ENCODE measurements at places on chromosomes 7 and 10.

DNA sequence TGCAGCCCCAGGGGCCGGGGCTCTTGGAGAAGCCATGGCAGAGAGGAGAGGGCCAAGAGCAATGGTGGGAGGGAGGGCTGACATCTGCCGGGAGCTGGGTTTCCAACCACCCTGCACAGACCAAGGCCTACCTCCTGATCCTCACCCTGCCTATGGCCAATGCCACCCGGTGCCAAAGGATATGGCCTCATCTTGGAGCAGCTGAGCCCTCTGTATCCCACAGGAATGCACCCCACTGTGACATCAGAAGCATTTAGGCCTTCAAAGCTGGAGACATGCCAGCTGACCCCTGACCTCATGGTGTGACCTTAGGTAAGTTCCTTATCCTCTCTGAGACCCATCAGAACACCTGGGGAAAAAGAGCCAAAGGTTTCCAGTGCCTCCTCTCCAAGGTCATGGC lies 113.6 kb upstream of the ZMIZ1 start:
- no peaks in the 10 kb centered on the region for H3K27me3 ChIP-seq
- no peak overlapping the region for H3K27ac ChIP-seq
- H3K4me1 ChIP-seq: peaks cover 17% of the 10 kb centered on the region
- DNase-seq: no peak
- H3K36me3 ChIP-seq: no peaks in the 10 kb centered on the region

DNA sequence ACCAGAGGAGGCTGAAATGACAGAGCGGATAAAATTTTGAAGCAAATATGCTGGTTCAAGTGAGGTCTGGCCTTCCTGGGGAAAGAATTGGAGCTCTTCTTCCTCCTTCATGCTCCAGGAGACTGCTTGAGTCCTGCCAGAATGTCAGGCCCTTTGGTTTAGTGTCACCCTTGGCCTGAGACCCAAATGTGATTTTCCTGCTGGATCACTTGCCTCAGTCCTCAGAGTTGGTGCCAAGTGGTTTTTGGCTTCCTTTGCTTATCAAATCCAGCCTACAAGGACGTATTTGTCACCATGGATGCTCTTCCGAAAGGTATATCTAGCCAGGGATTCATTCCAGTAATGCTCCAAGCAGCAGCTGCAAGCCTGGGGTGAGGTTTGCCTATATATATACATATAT lies 118.4 kb downstream of the PLPP4 start:
- H3K4me1 ChIP-seq: no peaks in the 10 kb centered on the region
- no peaks in the 10 kb centered on the region for H3K27me3 ChIP-seq
- no peaks in the 10 kb centered on the region for H3K36me3 ChIP-seq
- no peak for DNase-seq
- H3K4me3 ChIP-seq: no peak overlapping the region

GRCh38 chr10:103833731-103834365 lies 21.5 kb downstream of the SH3PXD2A start:
- H3K4me3 ChIP-seq: no peak overlapping the region
- no peaks in the 10 kb centered on the region for H3K36me3 ChIP-seq
- H3K27ac ChIP-seq: peak overlapping the region; percentile 62
- no peaks in the 10 kb centered on the region for H3K27me3 ChIP-seq
- H3K4me1 ChIP-seq: peaks cover 26% of the 10 kb centered on the region
- DNase-seq: peak; percentile 75

DNA sequence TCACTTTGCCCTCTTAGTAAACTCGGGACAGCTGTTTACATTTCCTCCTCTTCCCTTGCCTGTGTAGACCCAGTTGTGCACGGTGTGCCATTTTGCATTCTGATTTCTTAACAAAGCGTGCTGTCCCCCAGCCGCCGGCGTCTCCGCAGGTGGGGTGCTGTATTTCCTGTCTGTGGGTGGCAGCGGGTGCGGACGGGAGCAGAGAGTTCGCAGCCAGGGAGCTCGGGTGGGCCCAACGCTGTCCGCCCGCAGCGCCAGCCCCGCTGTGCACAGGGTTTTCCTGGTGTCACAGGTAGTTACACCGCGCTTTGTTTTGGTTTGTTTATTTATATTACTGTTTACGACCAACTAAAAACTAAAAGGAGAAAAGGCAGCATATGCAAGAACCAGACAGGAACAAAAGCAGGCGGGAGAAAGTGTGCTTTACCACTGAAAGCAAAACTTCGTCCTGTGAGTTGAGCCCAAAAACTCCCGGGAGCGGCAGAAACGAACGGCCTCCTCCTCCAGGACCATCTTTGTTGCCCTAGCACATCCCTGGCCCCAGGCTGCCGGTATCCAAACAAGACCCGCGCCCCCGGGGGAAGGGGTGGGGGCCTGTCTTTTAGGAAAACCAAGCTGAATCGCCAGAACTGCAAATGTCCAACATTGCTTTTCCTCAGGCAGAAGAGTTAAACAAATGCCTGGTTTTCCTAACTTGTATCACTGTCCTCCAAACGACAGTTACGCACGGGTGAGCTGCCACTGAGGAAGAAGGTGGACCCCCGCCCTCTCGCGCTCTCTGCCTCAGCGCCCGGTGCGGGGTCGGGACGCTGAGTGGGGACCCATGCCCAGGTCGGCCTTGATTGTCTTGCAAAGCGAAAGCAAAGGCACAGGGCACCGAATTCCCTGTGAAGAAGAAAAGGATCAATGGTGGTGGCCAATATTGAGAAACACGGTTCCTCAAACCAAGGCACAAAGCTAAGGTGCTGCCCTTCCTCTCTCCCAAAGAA lies 45.9 kb upstream of the DRGX start:
- no peak overlapping the region for H3K4me3 ChIP-seq
- no peaks in the 10 kb centered on the region for H3K4me1 ChIP-seq
- no peak overlapping the region for H3K27ac ChIP-seq
- H3K27me3 ChIP-seq: no peaks in the 10 kb centered on the region
- H3K36me3 ChIP-seq: no peaks in the 10 kb centered on the region
- no peak for DNase-seq

GRCh38 chr10:106958589-106959361 lies 205.7 kb downstream of the SORCS1 start:
- no peak overlapping the region for H3K27ac ChIP-seq
- peaks cover 16% of the 10 kb centered on the region for H3K4me1 ChIP-seq
- H3K36me3 ChIP-seq: no peaks in the 10 kb centered on the region
- H3K27me3 ChIP-seq: no peaks in the 10 kb centered on the region
- DNase-seq: peak; percentile 30

DNA sequence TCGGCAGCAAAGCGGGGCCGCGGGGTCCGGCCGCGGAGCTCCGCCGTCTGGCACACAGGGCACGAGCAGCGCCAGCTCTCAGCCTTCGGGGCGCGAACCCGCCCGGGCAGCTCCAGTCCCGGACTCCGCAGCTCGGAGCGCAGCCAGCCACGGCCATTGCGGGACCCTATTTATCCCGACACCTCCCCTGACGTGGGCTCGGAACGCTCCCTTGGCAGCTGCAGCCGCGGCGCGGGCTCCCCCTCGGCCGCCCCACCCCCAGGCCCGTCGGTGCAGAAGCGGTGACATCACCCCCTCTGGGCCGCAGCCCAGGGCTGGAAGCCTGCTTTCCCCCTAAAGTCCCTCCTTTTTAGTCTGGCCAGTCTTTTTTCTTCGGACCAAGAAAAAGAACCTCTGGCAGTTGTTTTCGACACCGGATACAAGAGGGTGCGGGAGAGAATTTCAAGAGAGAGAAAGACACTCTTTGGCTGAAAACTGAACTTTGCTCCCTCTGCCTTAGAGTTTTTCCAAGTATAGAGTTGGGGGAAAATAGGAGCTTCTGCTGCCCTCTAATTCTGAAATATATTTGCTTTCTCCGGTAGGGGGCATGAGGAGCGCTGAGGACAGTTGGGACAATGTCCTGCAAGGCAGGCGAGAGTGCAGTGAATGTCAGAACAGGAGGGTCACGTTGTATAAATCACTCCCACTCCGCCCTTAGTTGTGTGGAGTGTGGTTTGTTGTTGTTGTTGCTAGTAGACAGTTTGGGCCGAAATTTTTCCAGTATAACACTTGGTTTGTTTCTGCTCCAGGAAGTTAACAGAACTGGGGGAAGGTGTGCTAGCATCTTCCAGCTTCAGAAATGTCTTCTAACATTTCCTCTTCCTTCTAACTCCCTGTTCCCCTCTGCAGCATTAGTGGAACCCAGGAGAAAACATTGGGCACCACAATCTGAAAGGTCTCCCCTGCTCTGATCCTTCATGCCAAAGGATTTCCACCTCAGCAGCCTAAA lies at the start of gene SFRP4:
Gene SFRP4 (minus strand): TSS at position 145 of the 988 bp plus-strand sequence. CDS start 280 bp downstream, outside the sequence.
- H3K36me3 ChIP-seq: no peaks in the 10 kb centered on the region
- no peaks in the 10 kb centered on the region for H3K27me3 ChIP-seq
- H3K4me1 ChIP-seq: peaks cover 31% of the 10 kb centered on the region
- H3K4me3 ChIP-seq: no peak within 1 kb of the TSS
- H3K27ac ChIP-seq: no peak within 1 kb of the TSS

DNA sequence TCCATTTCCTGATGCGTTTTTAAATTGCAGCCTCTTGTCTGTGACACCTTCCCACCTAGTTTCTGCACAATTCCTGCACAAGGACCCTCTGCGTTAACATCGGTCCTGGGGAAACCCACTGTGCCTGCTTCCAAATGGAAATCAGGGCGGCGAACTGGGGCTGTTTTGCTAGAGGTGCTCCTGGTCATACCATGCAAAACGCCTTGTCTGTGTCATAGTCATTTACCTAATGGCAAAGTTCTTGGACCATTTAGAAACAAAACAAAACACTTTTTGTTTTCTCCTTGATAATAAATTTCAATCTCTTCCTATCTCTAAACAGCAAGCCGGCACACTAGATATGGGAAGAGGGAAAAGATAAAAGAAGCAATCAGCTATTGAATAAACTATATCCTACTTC lies 206.9 kb upstream of the KLF14 start:
- DNase-seq: peak; percentile 40
- H3K4me3 ChIP-seq: peak overlapping the region; percentile 25
- peak overlapping the region; percentile 76 for H3K27ac ChIP-seq

DNA sequence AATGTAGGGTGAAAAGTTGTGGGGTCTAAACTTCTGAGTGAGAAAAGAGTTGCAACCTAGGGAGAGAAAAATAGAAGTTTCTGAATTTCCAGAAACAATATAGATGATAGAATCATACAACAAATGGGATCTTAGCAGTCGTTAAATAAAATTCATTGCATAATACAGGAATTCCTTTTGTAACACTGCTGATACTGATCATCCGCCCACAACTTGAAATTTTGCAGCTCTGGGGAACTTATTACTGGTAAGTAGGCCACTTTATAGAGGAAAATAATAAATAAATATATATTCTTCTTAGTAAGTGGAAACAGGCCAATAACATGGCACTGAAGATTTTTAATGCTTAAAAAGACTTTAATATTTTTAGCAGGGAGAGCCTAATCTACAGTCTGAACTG lies 81.9 kb upstream of the SMIM30 start:
- no peaks in the 10 kb centered on the region for H3K4me1 ChIP-seq
- H3K36me3 ChIP-seq: no peaks in the 10 kb centered on the region
- H3K4me3 ChIP-seq: no peak overlapping the region
- H3K27me3 ChIP-seq: no peaks in the 10 kb centered on the region
- DNase-seq: no peak

- peaks cover 4% of the 10 kb centered on the region for H3K4me1 ChIP-seq
- DNase-seq: no peak
- no peak overlapping the region for H3K27ac ChIP-seq
- no peaks in the 10 kb centered on the region for H3K36me3 ChIP-seq
Observed at GRCh38 chr10:30355601-30356000, 6.5 kb upstream of the MTPAP start.

DNA sequence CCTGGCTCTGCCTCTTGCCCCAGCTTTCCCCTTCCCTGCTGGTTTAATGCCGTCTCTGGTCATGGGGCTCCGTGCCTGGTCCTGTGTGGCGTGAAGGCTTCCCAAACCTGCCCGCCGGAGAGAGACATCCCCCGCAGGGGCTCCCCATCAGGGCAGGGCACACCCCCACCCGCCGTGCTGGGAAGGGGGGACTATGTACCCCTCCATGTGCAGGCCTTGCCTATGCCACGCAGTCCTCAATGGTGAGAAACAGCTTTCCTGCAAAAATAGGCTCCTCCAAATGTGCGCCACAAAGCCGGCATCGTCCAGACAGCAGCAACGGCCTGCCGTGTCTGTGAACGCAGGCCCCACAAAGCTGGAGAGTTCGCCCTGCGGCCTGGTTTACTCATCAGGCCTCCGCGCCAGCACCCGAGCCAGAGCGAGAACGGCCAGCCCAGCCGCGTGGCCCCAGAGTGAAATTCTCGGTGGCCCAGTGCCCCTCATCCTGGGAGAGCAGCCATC lies 313.4 kb downstream of the DNAJB6 start:
- H3K27me3 ChIP-seq: no peaks in the 10 kb centered on the region
- no peaks in the 10 kb centered on the region for H3K4me1 ChIP-seq
- no peaks in the 10 kb centered on the region for H3K36me3 ChIP-seq
- no peak for DNase-seq

DNA sequence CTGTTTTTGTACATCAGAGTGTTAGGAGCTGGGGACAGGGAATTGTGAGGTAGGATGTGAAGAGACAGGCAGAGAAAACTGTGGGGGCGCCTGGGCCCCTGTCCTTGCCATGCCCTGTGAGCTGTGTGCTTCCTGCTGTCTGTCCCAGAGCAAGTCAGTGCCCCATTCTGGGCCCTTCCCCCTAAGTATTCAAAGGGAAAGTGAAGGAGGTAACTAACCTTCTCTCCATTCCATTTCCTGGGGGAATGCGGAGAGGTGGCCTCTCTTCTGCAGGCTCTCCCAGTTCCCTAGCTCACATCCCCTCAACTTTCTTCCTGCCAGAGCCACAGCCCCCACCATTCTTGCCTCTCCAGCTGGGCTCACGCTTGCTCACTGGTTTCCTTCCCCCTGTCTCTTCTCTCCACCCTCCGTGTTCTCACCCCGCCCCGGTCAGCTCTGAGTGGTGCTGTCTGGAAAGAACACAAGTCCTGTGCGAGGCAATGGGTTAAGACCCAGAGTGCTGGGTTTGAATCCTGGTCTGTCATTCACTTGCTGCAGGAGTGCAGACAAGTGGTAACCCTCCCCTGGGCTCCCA lies 9.7 kb upstream of the VSIR start:
- H3K27me3 ChIP-seq: no peaks in the 10 kb centered on the region
- no peak for DNase-seq
- H3K36me3 ChIP-seq: no peaks in the 10 kb centered on the region

- no peak overlapping the region for H3K4me3 ChIP-seq
- no peaks in the 10 kb centered on the region for H3K27me3 ChIP-seq
- peaks cover 35% of the 10 kb centered on the region for H3K4me1 ChIP-seq
- peaks cover 7% of the 10 kb centered on the region for H3K36me3 ChIP-seq
- H3K27ac ChIP-seq: no peak overlapping the region
Observed at GRCh38 chr7:33107136-33108066, 1.8 kb downstream of the RP9 start.

- H3K4me1 ChIP-seq: peaks cover 11% of the 10 kb centered on the region
- no peak overlapping the region for H3K4me3 ChIP-seq
- no peaks in the 10 kb centered on the region for H3K36me3 ChIP-seq
- DNase-seq: no peak
Observed at GRCh38 chr7:734214-734613, 7.1 kb upstream of the PRKAR1B start.

- no peaks in the 10 kb centered on the region for H3K36me3 ChIP-seq
- no peak overlapping the region for H3K27ac ChIP-seq
- no peak overlapping the region for H3K4me3 ChIP-seq
Observed at GRCh38 chr10:53406532-53406931, 633.9 kb upstream of the MBL2 start.

- no peaks in the 10 kb centered on the region for H3K27me3 ChIP-seq
- H3K36me3 ChIP-seq: no peaks in the 10 kb centered on the region
- no peak overlapping the region for H3K4me3 ChIP-seq
- peak overlapping the region; percentile 80 for H3K27ac ChIP-seq
- DNase-seq: peak; percentile 81
Observed at GRCh38 chr10:92242910-92243671, 47.8 kb downstream of the CPEB3 start.
